Cardiac fibroblast (primary cell): ENCODE measurements at places on chromosomes 1 and 21.

GRCh38 chr1:16981269-16981849 is 939 bp upstream of the MFAP2 start:
- DNase-seq, result peak; percentile 96

GRCh38 chr1:187839873-187840272 is 1011.1 kb downstream of the PLA2G4A start:
- no peak for DNase-seq

DNA sequence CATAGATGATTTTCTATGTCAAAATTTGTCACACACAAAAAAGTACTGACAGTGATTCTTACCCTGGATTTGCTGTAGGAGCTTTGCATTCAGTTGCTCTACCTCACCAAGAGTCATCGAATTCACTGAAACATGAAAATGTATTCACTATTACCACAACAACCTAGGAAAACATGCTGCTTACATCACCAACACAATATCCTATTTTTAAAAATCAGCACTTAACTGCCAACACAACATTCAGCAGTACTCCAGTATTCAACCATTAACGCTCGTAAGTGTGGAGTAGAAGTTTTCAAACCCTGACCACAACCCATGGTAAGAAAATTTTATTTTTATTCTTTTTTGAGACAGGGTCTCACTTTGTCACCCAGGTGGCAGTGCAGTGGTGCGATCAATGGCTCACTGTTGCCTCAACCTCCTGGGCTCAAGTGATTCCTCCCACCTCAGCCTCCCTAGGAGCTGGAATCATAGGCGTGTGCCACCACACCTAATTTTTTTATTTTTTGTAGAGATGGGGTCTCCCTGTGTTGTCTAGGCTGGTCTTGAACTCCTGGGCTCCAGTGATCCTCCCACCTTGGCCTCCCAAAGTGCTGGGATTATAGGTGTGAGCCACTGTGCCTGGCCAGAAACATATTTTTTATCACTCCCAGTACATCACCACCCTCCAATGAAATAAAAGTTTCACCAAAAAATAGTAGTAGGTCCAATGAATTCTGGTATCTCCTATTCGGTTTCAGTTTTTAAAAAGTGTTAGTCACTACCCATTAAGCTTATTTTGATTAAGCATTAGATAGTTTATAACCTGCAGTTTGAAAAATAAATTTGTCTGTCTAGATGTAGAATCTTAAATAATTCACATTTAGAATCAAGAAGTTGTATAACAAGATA is 23.8 kb downstream of the C21orf91 start:
- no peak for DNase-seq

DNA sequence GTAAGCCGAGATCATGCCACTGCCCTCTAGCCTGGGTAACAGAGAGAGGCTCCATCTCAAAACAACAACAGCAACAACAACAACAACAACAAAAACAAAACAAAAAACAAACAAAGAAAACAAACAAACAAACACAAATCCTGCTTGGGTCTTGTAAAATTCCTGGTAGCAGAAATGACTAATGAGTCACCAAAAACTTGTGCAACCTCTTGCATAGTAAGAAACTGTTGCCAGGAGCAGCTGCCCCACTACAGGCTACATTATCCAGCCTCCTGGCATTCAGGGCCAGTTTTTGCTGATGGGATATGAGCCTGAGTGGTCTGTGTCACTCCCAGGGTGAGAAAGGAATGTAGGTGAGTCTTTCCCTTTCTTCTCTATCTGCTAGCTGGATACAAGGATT is 245.4 kb downstream of the TNR start:
- DNase-seq, result peak; percentile 15

DNA sequence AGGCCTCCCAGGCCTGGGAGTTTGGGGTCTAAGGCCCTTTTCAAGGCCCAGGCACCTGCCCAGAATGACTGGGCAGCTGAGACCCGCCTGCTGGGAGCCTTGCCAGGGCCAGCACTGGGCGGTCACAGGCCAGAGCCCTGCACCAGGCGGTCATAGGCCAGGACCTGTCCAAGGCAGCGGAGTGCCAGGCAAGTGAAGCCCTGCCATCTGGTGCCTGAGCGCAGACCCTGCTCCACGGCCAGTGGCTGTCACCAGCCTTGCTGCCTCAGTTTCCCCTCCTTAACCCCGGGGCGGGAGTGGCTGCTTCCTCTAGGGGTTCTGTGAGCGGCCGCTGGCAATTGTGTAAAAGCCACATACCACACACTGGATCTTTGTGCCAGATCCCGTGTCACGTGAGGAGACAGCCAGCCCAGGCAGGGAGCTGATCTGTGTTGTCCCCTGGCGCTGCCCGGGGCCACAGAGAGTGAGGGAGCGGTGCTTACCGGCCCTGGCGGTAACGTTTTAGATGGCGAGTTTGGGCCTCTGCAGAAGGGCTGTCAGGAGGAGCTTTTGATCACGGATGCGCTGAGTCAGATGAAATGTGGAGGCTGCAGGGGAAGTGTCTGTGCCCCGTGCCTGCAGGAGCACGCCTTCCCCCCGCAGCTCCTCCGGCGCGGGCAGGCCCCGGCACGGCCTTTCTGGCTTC is 4.6 kb downstream of the COL18A1 start:
- DNase-seq, result no peak

- DNase-seq, result no peak
Measured at GRCh38 chr1:202145068-202145743, 669 bp upstream of the ARL8A start.

DNA sequence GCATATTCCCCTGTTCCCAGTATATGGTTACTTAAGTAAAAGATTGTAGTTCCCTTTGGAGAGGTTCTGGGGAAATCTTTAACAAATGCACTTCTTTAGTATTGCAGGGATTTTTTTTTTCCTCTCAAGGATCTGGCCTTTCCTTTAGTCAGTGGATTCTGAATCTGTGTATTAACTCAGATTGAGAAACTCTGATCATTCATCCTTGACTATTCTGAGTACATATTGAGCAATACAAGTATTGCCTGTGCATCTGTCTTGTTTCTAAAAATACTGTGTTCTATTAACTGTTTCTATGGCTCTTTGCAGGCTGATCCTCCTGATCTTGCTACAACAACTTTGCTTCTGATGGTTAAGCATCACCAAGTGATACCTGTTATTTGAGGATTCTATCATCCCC is 67.8 kb upstream of the FGGY start:
- peak; percentile 52 for DNase-seq

- DNase-seq, result no peak
Measured at GRCh38 chr1:79133774-79134364, 127.3 kb upstream of the ADGRL4 start.

DNA sequence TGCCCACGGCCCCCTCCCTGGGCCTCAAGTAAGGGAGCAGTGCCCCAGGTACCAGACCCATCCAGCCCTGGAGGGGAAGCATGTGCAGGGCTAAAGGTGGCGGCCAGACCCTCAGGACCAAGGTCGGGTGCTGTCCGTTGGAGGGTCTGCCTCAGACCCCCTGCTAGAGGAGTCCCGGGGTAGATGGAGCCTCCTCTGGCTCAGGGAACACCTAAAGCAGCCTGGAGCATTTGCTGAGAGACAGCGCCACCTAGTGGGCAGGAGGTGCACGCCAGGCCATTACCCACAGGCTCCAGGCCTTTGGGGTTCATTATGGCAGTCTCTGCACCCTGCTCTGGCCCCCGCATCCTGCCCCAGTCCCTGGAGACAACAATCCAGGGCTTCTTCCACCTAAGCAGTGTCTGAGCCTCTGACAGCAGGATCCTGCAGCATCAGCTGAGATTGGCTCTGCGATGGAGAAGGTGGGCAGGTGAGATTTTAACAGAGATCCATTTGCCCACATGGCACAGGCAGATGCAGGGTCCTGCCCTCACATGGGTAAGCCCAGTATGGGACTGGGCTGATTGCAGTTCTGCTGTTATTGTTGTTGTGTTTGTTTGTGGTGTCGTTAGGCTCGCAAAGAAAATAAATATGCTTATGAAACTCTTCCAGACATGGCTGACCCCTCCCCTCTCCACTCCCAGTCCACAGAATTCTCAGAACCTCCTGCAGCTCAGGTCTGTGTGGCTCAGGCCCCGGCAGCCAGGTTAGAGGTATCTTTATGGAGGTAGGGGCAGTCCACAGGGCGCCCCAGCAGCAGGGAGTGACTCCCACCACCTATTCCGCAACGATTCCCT is 42.4 kb downstream of the CTNNBIP1 start:
- peak; percentile 76 for DNase-seq
